Suprapubic skin (tissue), 4 donors: ENCODE measurements at places on chromosomes 3 and 15. TPM values are rescaled to one million over a fixed set of nuclear protein-coding genes. Genes with fewer than 3 reads are reported as not detected.

DNA sequence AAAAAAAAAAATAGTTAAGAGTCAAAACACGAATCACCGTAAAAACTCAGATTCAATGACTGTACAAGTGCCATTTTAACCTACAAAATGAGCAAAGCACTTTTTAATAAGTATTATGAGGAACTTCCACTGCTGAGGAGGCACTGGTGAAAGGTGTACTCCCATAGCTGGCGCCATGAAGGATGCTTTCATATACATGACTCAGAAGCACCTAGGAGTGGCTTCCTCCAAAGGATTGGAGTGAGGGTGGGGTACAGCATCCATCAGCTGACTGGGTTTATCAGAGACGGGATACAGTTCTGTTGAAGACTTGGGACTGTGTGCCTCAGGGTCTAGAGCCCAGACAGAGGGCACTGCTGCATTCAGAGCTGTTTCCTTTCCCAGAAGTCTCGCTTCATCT is 60.9 kb upstream of the MEX3B start:
- no peak overlapping the region for H3K27ac ChIP-seq
- H3K27me3 ChIP-seq = no peaks in the 10 kb centered on the region
- H3K4me1 ChIP-seq = no peaks in the 10 kb centered on the region
- no peaks in the 10 kb centered on the region for H3K36me3 ChIP-seq
- no peak overlapping the region for H3K4me3 ChIP-seq
- no peak for DNase-seq

- no peak overlapping the region for H3K4me3 ChIP-seq
- H3K27ac ChIP-seq = no peak overlapping the region
- H3K36me3 ChIP-seq = no peaks in the 10 kb centered on the region
- DNase-seq = no peak
- H3K4me1 ChIP-seq = peaks cover 16% of the 10 kb centered on the region
- H3K27me3 ChIP-seq = peaks cover 15% of the 10 kb centered on the region
Measured at GRCh38 chr15:89747708-89748682, 3.1 kb downstream of the MESP1 start.

DNA sequence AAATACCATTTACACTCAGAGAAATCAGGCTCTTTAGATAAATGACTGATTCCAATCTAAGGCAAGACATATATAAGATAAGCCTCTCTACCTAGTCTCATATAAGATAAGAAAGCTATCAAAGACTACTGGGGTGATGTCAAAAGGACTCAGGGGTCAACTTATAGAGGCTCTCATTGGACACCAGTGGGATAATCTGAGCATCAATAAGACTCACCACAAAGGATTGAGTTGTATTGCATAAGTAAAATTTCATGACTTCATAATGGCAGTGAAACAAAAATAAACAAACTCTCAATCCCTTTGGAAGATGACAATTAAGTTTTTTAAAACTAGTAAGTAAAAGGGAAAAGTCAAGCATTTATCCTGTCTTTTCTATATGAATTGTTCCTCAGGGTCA is 317.8 kb downstream of the SHQ1 start:
- DNase-seq = no peak
- H3K27me3 ChIP-seq = no peaks in the 10 kb centered on the region
- no peaks in the 10 kb centered on the region for H3K4me1 ChIP-seq
- H3K36me3 ChIP-seq = no peaks in the 10 kb centered on the region
- no peak overlapping the region for H3K4me3 ChIP-seq
- H3K27ac ChIP-seq = no peak overlapping the region

DNA sequence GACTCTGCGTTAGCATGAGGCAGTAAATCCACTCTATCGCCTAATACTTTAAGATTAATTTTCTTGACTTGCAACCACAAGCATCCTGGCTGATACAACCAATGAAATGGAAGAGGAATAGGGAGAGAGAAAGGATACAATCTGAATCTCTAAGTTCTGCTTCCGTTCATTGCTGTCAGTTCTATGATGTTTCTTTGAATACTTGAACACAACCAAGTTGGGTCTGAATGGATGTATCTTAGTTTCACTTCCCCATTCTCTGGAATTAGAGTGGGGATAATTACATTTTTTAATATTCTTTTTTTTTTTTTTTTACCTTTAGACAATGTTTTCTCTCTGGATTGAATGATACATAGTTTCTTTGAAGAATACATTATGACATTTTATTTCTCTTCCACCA is 22.9 kb downstream of the PDE8A start:
- DNase-seq = no peak
- no peaks in the 10 kb centered on the region for H3K36me3 ChIP-seq
- no peak overlapping the region for H3K27ac ChIP-seq
- H3K27me3 ChIP-seq = no peaks in the 10 kb centered on the region
- H3K4me3 ChIP-seq = no peak overlapping the region

GRCh38 chr3:15354485-15354884 is 22.1 kb upstream of the SH3BP5 start:
- no peak for DNase-seq
- H3K36me3 ChIP-seq = no peaks in the 10 kb centered on the region
- peaks cover 9% of the 10 kb centered on the region for H3K4me1 ChIP-seq
- H3K27ac ChIP-seq = no peak overlapping the region

DNA sequence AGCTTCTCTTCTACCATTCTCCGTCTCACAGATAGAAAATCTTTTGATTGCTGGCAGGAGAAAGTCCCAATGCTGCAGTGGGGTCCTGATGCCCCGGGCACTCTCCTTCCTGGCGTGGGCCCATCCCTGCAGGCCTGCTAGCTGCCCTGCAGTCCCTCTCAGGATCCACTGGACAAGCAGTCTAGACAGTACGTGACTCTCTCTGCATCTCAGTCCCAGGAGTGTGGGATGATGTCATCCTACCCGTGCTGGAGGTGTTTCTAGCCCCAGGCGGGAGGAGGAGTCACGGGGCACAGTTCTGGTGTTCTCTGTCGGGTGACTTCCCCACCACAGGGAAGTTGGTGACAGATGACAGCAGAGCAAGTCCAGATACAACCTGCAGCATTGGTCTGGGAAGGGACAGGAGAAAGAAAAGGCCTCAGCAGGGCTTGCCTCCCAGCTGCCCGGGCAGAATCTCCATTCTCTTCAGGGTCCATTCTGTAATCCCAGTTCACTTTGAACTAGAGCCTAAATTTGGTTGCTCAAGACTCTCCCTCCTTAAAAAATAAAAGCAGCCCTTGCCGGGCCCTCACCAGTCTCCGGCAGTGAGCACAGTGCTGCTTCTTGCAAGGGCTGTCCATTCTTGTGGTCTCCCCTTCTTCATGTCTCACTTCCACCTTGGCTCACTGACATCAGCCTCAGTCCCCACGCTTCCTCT is 30.6 kb downstream of the SLC28A1 start:
- DNase-seq = no peak
- H3K27me3 ChIP-seq = no peaks in the 10 kb centered on the region
- peak overlapping the region; percentile 61 for H3K27ac ChIP-seq
- no peaks in the 10 kb centered on the region for H3K36me3 ChIP-seq
- H3K4me1 ChIP-seq = peaks cover 43% of the 10 kb centered on the region
- H3K4me3 ChIP-seq = no peak overlapping the region

DNA sequence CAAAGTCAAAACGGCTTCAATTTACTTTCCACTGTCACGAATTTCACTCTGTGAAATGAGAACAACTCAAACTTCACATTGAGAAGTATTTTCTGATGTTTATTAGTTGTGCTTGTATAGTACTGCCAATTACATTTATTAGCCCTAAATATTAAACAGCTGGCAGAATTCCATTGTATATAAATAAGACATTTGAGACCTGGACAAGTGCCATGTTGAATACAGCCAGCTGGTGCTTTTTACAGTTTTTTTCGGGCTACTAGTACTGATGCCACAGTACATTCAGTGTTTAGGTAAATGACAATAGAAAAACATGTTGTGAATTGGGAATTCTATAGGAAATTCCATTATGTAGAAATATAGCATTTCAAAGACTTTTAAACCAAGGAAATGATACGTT is 79.0 kb downstream of the EPHA3 start:
- no peak overlapping the region for H3K4me3 ChIP-seq
- no peaks in the 10 kb centered on the region for H3K27me3 ChIP-seq
- no peak for DNase-seq
- H3K27ac ChIP-seq = no peak overlapping the region

DNA sequence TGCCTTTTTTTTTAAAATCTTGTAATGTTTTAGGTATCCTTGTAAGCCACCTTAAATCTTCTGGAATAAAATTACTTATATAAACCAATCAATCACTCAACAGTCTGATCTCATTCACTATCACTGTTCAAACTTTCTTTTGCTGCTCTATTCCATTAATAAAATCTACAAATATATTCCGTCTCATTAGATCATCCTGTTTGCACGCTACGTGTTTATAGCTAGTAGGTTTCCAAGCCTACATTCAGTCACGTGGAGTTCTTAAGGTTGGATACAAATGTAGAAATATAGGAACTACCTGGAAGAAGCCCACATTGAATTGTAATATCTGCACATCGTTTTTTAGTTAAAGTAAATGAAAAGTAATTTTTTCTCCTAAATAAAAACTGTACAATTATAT is 274.8 kb upstream of the CNTN4 start:
- H3K4me1 ChIP-seq = no peaks in the 10 kb centered on the region
- no peaks in the 10 kb centered on the region for H3K36me3 ChIP-seq
- H3K27ac ChIP-seq = no peak overlapping the region
- no peak for DNase-seq

- H3K27ac ChIP-seq = peak overlapping the region; percentile 6
- no peaks in the 10 kb centered on the region for H3K27me3 ChIP-seq
- peaks cover 10% of the 10 kb centered on the region for H3K4me1 ChIP-seq
- H3K36me3 ChIP-seq = no peaks in the 10 kb centered on the region
Measured at GRCh38 chr3:14525685-14526631, 14.2 kb downstream of the GRIP2 start.

DNA sequence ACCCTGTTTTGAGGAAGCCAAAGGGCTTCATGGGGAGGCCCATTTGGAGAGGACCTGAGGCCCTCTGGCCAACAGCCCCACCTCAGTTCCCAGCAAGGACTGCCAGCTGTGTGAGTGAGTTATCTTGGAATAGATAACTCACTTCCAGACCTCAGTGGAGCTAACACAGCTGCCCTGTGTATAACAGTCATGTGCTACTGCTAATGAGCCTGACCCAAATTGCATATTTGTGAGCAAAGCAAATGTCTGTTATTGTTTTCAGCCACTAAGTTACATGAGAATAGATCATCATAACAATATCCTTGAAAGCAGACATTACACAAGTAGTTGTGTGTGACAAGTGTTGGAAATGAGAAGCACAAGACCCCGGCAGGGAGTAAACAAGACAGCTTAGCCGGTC is 355.8 kb downstream of the MCTP2 start:
- H3K36me3 ChIP-seq = no peaks in the 10 kb centered on the region
- no peak overlapping the region for H3K4me3 ChIP-seq

GRCh38 chr3:30954426-30954825 is 60.0 kb upstream of the GADL1 start:
- H3K4me1 ChIP-seq = no peaks in the 10 kb centered on the region
- H3K27ac ChIP-seq = no peak overlapping the region
- H3K27me3 ChIP-seq = no peaks in the 10 kb centered on the region
- H3K4me3 ChIP-seq = no peak overlapping the region

DNA sequence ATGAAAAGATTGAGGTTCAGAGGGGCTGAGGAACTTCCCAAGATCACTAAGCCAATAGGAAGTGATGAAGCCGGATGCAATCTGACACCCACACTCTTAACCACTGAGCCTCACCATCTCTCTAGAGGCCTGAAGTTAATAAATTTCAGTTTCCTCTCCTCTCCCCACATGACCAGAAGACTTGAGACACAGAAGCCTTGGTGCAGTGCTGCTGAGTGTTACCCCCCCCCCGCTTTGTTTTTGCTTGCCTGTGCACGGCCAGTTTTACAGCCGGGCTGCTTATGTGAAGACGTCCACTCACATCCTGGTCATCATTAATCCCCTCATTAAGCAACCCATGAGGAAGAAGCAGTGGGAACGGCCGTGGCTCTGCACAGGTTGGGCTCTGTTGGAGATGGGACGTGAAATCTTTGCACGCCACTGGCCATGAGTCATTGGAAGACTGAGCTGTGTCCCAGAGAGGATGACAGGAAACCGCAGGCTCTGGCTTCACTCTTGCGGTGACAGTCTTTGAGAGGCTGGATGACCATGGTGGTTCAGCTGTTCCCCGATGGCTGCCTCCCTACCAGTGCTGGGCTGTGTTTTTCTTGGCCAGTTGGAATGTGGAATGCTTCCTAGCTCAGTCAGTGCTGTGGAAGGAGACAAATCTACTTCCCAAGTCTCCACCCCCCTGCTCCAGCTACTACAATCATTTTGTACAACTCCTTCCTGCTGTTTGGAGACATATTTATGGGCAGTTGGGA is 232.6 kb upstream of the LRTM1 start:
- no peak overlapping the region for H3K4me3 ChIP-seq
- H3K27me3 ChIP-seq = peaks cover 4% of the 10 kb centered on the region
- DNase-seq = no peak
- no peaks in the 10 kb centered on the region for H3K4me1 ChIP-seq
- no peak overlapping the region for H3K27ac ChIP-seq

- no peak overlapping the region for H3K27ac ChIP-seq
- H3K36me3 ChIP-seq = peaks cover 6% of the 10 kb centered on the region
- peaks cover 45% of the 10 kb centered on the region for H3K4me1 ChIP-seq
- H3K27me3 ChIP-seq = no peaks in the 10 kb centered on the region
- peak; percentile 64 for DNase-seq
Measured at GRCh38 chr3:10286596-10287295, 6.0 kb downstream of the GHRL start.

DNA sequence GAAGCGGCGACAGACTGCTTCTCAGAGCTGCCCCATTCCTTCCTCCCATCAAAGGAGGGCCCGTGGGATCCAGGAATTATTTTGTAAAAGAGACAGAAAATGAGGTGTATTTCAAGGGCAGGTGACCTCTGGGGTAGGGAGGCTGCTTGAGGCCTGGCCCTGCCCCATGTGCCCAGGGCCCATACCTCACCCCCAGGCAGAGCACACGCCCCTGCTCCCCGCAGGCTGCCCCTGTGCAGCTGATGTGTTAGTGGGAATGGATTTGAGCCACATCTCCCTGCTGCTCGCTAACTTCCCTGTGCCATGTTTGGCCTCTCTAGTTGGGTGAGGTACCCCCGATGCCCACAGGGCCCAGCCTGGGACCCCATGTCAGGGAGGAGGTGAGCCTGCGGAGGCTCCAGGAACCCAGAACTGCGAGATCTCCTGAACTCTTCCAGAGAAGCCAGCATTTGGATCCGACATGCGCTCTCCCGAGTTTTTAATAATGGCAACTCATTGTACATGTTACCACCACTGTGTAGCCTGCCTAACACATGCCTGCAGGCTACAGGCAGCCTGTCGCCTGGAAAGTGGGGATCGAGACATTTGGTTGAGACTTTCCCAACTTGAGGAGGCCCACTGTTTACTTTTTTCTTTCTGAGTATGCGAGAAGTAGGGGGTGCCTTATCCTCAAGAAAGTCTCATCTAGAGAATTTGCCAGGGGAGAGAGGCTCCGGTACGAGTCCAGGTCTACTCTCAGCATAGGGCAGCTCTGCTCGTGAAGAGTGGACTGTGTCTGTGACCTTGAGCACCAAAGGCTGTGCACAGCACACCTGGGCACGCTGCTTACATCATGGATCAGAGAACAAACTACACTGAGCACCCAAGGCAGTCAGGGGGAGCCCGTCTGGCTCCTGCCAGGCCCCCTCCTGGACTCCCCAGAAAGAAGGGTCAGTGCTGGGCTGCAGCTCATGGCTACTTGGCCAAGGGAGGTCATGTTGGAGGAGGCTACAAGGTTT is 36.1 kb downstream of the PCSK6 start:
- no peak overlapping the region for H3K27ac ChIP-seq
- H3K4me1 ChIP-seq = peaks cover 25% of the 10 kb centered on the region
- no peak overlapping the region for H3K4me3 ChIP-seq
- no peaks in the 10 kb centered on the region for H3K36me3 ChIP-seq
- no peak for DNase-seq

Gene CPLX3
- not detected for total RNA-seq

Gene SEMA6D
- total RNA-seq = 22.0 TPM

Gene GOLGA8Q
- not detected for total RNA-seq

Gene POPDC2
- total RNA-seq = 3.5 TPM

Gene NUP210
- total RNA-seq = 15.4 TPM
